ENCODE measurements at places on chromosomes 4 and X.

- DNase-seq = no peak
Observed at GRCh38 chrX:110226931-110227330, 91.0 kb downstream of the AMMECR1 start.

DNA sequence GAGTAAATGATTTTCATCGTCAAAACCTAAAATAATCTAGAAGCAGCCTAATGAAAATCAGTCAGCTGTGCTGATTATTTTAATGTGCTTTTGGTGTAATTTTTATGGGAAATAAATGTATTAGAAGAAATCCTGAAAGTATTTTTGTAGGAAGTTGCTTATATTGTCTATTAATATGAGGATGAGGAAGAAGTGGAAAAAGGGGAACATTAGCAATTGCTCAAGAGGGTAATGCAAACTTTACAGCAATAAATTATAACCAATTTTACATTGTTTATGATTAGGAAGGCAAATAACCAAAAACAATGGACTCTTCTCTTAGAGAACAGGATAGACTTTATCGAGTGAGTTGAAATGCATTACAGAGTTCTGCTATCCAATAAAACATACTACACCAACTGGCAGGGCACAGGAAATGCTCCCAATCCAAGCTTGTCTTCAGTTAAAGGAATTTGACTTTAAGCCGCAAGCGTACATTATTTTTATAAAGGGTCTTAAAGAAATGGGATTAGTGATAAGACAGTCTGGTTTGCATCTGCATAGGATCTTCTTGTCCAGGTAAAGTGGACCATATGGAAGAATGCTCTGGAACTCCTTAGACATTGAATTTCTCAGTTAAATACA, 374.8 kb downstream of the PDGFC start:
- no peak for DNase-seq

- DNase-seq = no peak
Observed at GRCh38 chrX:43590150-43590549, 65.9 kb upstream of the MAOA start.

DNA sequence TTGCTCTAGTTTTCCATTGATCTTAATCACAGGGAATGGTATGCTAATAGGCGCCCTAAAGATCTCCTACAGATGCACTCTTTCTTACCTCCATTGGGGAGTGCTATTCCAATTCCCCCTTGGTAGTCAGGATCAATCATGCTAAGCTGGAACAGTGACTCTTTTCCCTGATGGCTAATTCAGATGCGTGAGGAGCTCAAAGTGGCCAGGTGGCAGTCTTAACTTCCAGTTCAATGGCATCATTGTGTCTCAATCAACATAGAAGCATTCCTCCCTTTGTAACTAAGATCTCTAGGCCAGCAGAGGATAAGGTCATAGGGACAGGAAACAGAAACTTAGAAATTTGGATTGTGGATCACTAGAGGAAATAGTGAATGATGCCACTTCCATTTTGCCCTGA, 216.8 kb downstream of the GRID2 start:
- DNase-seq = no peak

GRCh38 chrX:46375831-46376230, 169.4 kb downstream of the ZNF674 start:
- no peak for DNase-seq

DNA sequence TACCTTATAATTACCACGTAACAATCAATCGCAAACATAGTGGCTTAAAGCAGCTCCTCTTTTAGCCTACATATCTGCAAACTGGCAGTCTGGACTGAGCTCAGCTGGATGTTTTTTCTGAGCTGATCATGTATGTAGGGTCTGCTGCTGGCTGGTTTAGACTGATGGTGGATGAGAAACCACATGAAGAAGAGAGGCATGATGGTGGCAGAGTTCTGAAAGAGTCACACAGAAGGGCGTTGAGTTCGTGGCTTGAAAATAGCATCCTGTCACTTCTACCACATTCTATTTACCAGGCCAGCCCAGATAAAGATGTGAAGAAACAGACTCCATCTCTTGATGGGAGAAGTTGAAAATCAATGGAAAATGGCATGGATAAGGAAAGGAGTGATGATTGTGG, 151.3 kb downstream of the SNCA start:
- DNase-seq = no peak
